ENCODE measurements at places on chromosomes 5 and 9.

DNA sequence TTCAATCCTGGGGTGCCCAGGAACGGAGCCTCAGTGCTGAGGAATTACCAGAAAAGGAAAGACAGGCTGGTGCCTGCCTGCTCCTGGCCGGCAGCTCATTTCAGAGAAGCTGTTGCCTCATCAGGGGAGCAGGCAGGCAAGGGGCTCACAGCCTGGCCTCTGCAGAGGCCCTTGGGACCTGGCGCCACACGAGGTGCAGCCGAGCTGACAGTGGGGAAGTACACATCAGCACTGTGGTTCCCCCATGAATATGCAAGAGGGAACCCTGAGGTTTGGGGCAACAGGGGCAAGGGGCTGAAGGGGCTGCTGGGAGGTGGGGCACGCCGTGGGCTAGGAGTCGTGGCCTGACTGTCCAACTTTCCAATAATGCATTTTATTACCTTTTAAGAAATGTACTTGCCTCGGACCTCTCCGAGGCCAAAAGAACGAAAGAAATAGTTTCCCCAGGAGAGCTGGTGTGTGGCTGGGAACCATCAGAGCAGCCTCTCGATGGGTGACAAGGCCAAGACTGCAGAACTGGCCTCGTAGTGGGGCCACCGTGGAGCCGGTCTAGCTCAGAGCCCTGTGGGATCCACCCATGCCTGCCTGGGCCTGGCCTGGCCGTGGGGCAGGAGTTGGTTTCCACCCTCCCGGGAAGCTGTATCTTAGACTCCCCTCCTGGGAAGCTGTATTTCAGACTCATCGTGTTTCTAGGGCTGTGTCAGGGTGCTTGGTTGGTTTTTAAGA, 198.6 kb downstream of the PAX5 start:
- no peak for DNase-seq

DNA sequence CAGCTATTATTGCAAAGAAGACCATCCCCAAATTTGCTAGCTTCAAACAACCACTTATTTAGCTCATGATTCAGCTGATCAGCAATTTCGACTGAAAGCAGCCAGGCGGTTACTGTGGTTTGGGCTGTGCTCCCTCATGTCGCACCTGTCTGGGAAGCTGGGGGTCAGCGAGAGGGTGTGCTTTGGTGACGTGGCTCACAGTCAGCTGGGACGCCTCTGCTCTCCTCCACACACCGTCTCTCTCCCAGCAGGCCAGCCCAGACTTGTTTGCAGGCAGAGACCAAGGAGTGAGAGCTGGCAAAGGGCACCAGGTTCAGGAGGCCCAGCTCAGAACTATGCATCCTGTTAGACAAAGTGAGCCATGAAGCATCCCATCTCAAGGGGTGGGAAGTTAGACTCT, 140.9 kb downstream of the SYK start:
- DNase-seq, result no peak

GRCh38 chr5:6704361-6704851, 8.8 kb upstream of the TENT4A start:
- no peak for DNase-seq

- DNase-seq, result no peak
Measured at GRCh38 chr5:81016116-81016515, 56.0 kb downstream of the RASGRF2 start.

- no peak for DNase-seq
Measured at GRCh38 chr5:5980538-5980895, 397.8 kb downstream of the MED10 start.

- DNase-seq, result no peak
Measured at GRCh38 chr9:135502168-135502872, 1.8 kb downstream of the MRPS2 start.

DNA sequence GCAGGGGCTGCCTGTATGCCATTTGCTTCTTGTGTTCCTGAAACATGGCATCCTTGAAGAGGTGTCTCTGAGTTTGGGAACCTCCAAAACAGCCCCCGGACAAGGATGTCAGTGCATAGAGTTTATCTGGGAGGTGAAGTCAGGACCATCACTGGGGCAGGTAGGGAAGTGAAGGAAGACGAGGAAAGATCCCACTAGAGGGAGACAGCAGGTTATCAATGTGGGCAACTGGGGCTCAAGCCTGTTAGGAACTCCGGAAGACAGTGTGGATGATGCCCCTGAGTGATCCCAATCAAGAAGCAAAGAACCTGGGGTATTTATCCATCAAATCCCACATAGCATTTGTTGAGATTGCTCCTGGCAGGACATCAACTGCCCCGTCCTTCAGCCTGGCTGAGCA, 233.1 kb downstream of the AGTPBP1 start:
- DNase-seq, result no peak

GRCh38 chr9:82154573-82154972, 166.0 kb downstream of the SPATA31D1 start:
- no peak for DNase-seq

GRCh38 chr5:1747803-1748085, 51.9 kb downstream of the MRPL36 start:
- DNase-seq, result no peak

- DNase-seq, result no peak
Measured at GRCh38 chr5:27252911-27253310, 214.5 kb upstream of the CDH9 start.

Measured in ecto neural progenitor cell (in vitro differentiated cells).